ENCODE measurements at places on chromosomes 4 and X.

GRCh38 chr4:161359491-161359890, 804.3 kb downstream of the FSTL5 start:
- DNase-seq: no peak

- no peak for DNase-seq
Observed at GRCh38 chr4:152342293-152342692, 193.6 kb downstream of the FBXW7 start.

GRCh38 chr4:165325732-165326512, 1.5 kb upstream of the MSMO1 start:
- DNase-seq: no peak

GRCh38 chr4:53195815-53196661, 169.8 kb downstream of the SCFD2 start:
- DNase-seq: no peak

DNA sequence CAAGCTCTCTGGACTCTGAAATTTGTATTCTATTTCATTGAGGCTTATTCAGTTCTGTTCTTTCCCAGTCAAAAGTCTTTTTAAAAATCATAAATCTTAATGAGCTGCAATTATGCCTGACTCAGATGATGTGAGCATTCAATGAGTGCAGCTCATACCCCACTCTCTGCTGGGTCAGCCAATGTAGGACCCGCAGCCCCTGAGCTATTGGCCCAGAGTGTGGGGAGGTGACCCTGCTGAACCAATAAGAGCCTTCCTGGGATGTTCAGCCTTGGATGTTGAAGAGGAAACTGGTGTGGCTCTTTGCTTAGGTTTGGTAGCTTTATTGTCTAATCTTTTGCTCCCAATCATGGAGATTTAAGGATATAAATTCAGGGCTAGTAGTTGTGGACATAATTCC, 12.1 kb upstream of the TCEAL4 start:
- DNase-seq: no peak

DNA sequence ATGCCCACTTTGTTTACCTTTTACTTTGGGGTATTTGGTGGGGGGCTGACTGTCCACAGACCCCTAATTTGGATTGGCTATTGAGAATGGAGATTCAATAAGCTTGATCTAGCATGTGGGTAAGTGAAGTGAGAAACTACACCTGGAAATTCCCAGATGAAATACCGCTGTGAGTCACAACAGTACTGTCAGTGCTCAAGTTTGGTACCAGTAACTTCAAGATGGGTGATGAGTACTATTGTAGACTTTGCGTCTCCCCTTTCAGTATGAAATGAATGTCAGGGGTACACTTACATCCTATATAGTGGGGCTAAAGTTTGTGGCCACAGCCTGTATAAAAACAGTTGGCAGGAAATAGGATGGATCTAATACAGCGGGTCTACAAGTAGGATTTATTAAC, 33.3 kb downstream of the HMGN5 start:
- DNase-seq: no peak

DNA sequence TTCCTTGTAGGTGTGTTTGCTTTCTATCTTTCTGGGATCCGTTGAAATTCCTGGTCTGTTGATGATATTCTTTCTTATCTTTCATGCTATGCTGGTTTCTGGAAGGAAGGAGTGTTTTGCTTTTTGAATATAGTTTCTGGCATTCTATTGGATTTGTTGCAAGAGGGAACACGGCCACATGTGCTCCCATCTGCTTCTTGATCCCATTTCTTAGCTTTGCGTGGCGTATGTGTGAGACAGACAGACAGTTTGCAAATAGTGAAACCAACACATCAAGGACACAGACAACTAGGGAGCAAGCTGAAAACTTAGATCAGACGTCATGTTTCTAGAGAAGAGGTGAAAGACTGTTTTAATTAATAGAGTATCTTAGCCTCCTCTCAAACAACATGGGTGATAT, 261.9 kb upstream of the PUDP start:
- no peak for DNase-seq

DNA sequence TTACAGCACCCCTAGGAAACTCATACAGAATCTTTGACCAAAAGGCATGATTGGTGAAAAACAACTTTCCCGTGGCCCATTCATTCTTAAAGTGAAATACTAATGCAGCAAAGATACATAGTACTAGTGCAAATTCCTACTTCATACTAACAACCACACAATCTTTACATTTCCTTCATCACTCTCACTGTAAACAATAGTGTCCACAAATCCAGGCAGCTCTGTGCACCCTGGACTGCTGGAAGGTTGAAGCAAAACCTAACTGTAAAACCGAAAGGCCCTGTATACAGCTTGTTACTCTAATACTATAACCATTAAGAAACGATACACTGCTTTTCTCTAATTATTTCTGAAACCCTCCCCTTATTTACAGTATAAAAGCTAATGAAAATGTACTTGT, 82.6 kb downstream of the SH3RF1 start:
- no peak for DNase-seq

DNA sequence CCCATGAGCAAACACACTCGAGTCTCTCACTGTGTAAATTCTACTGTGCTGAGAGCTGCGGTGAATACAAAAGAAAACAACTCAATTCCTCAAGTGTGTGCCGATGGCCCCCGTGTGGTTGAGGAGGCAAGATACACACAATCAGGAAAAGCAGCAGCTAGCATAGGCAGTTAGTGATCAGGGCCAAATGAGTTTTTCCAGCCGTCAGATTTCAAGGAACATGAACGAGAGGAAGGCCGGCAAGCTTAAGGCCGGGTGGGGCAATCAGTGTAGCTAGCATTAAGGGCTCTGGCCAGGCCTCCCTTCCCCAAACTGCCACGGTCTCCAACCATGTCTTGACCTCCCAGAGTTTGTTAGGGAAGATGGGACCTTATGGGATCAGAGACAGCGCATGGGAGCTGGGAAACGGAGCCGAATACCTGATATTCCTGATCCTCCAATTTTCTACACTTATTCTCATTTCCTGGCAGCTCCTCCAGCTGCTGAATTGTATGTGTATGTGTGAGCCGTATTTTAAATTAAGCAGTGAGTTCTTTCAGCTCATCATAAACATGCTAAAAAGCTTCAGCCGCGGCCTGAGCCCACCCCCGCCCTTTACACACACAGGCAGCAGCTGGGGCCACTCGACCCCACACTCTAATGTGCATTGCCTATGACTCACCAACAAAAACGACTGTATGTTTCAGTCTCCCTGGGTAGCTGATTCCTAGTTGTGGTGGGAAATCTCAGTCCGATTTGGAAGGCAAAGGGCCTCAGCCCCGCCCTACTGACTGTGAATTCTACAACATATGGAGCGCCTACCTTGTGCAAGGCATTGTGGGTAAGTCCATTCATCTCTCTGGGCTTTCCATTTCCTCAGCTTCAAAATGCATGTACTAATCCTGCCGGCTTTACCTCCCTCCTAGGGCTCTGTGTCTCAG, 59.9 kb downstream of the RTL9 start:
- DNase-seq: no peak

DNA sequence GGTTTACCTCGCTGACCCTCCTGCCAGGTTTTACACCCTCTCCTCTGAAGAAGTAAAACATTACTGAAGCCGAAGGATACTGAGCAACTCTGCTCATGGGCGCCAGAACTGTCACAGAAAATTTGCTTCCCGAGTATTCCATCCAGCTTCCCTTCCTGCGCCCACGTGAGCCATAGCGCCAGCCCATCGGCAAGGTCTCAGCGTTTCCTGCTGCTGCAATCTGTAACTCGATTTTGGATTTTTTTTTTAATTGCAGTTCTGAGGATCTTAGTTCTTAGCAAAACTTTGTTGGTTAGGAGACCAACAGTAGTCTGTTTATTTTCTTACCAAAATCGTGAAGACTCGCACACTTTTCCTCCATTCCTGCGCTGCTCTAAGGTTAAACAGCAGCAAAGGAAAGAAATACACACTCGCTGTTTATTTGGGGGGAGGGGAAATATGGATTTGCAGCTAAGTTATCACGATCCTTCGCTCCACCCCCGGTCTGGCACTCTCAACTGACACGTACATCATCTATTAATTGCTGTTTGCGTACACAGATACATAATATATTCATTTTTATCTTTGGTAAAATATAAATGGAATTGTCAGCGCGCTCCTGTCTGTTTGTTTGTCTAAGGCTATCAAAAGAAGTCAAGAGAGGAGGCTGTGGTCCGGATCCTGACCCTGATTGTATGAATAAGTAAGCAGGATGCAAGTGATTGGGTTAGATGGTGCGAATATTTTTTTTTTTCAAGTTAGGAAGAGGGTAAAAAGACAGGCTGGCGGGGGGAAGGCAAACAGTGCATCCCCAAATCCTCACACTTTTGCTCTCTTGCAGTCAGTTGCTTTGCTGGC, at the start of gene TLL1:
Gene TLL1, plus strand, starts transcription at position 777 of the 837 bp plus-strand sequence. CDS start 668 bp downstream, outside the sequence.
- DNase-seq: no peak

GRCh38 chr4:162234595-162234994, 70.8 kb upstream of the FSTL5 start:
- DNase-seq: no peak

DNA sequence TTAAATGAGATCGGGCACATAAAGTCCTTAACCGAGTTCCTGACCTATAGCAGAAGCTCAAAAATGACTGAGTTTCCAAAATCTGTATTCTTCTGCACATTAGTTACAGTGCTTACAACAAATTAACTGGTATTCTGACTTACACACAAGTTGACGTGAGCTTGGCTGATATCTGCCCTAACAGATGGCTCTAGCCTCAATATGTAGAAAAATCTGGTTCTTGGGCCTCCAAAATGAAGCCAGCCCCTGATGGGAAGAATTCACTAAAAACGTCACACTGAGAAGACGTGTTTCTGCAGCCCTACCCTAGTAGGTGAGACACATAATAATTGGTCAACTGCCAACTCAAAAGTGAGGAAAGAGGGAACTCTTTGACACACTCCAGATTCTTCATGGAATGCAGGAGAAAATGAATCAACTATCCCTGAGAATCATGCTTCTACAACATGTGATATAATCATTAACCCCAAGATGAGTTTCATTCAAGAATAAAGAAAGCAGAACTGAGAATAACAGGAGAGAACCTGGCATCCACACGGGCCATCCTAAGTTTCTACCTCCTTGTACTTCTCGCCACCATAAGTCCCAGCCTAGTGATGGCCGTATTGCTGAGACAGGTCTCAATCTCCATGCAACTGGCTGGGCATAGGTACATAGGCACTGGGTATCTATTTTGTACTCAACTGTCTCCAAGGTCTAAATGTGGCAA, 8.2 kb downstream of the STX18 start:
- DNase-seq: no peak

GRCh38 chr4:1097553-1097952, 15.8 kb downstream of the RNF212 start:
- no peak for DNase-seq
